Cortex of kidney (tissue), 1 donor: ENCODE measurements at places on chromosomes 2 and 18.

GRCh38 chr2:28347596-28347995, 45.1 kb upstream of the FOSL2 start:
- DNase-seq = no peak

- no peak for DNase-seq
Measured at GRCh38 chr2:234873828-234874173, 78.0 kb upstream of the SH3BP4 start.

DNA sequence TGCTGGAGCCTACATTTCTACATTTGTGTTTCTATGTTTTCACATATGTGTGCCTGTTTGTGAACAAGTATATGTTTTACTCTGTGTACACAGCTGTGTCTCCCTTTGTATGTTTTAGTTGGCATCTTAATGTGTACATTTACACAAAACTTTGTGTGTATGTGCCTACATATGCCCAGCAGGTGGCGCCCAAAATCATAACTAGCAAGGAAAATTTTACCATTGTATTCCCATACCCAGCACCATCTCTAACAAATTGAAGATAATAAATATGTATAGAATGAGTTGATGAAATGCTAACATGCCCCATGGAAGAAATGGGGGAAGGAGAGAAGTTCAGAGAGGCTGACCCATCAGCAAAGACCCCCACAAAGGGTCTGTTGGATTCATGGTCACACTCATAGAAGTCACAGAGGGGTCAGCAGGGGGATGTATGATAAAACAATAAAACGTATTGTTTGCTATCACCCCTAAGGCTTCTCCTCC, 48.1 kb downstream of the PKDCC start:
- DNase-seq = no peak

DNA sequence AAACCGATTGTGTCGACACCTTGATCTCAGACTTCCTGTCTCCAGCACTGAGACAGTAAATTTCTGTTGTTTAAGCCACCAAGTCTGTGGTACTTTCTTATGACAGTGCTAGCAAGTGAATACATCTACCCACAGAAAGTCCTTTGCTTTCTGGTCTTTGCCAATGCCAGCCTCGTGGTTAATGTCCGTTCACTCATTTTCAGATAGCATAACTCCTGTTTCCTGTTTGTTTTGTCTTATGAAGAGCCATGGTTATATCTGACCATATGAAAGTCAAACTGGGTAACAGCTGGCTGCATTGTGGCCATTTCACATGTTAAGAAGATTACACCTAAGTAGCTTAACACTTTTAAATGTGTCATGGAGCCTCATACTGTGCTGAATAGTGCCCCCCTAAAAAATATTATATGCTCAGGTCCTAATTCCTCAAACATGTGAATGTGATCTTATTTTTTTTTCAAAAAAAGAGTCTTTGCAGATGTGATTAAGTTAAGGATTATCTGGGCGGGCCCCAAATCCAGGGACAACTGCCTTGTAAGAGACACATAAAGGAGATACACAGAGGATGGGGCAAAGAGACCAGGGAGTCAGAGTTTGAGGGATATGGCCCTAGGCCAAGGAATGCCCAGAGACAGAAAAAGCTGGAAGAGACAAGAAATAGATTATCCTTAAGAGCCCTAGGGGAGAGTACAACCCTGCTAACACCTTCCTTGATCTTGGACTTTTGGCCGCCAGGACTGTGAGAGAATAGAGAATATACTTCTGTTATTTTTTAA, 118.0 kb downstream of the KCNE4 start:
- DNase-seq = no peak

DNA sequence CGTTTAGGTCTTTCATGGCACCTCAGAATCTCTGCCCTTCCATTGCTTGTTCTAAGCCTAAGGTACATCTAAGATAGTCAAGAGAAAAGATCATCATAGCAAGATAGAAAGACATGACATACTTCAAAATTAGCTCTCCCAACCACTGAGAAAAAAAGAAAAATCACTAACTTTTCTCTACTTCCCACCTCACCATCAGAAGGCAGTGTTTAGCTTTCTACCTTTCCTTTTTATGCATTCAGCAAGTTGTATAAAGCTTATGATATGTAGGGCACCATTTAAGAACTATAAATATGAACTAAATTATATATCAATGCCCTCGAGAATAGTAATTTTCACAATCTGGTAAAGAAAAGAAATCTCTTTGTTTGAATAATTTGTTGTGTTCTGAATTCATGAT, 331.8 kb upstream of the VWC2L start:
- DNase-seq = no peak

DNA sequence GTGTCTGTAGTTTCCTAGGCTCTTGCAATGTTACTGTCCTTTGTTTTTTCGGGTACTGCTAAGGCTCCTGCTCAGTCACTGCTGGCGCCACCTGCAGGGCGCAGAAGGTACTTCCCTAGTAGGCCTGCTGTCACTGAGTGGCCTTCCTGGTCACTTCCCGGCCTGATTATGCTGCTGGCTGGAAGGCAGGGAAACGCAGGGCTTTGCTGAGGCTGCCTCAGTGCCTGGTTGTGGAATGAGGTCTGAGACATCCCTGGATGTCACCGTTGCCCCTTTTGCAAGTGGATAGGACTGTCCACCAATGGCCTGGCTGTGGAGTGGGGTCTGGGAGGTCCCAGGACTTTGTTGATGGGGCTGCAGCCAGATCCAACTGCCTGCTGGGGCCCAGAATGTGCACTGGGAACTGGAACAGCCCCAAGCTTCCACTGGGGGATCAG, 13.1 kb downstream of the DAW1 start:
- no peak for DNase-seq

GRCh38 chr18:63405986-63406385, 16.3 kb downstream of the VPS4B start:
- DNase-seq = no peak
